ENCODE measurements at places on chromosomes 3 and 15. TPM values are rescaled to one million over a fixed set of nuclear protein-coding genes. Genes with fewer than 3 reads are reported as not detected.
A peak's percentile ranks its signal among the peaks of the same experiment; 100 is the strongest.

The LIPH gene
- total RNA-seq, result 5.3 TPM

The HES1 gene
- 180 TPM for total RNA-seq

The EXOSC7 gene
- total RNA-seq, result 49.7 TPM

The LYZL4 gene
- total RNA-seq, result not detected

The ZNF385D gene
- total RNA-seq, result 2.2 TPM

The TERC gene
- total RNA-seq, result 2.3 TPM

The GABRB3 gene
- 25.7 TPM for total RNA-seq

- DNase-seq, result no peak
Measured at GRCh38 chr3:151322511-151322910, 5.9 kb upstream of the GPR87 start.

- no peak for DNase-seq
Measured at GRCh38 chr3:138479438-138479863, 45.0 kb downstream of the ESYT3 start.

GRCh38 chr3:8641472-8641871 lies 3.1 kb downstream of the SSUH2 start:
- no peak for DNase-seq

DNA sequence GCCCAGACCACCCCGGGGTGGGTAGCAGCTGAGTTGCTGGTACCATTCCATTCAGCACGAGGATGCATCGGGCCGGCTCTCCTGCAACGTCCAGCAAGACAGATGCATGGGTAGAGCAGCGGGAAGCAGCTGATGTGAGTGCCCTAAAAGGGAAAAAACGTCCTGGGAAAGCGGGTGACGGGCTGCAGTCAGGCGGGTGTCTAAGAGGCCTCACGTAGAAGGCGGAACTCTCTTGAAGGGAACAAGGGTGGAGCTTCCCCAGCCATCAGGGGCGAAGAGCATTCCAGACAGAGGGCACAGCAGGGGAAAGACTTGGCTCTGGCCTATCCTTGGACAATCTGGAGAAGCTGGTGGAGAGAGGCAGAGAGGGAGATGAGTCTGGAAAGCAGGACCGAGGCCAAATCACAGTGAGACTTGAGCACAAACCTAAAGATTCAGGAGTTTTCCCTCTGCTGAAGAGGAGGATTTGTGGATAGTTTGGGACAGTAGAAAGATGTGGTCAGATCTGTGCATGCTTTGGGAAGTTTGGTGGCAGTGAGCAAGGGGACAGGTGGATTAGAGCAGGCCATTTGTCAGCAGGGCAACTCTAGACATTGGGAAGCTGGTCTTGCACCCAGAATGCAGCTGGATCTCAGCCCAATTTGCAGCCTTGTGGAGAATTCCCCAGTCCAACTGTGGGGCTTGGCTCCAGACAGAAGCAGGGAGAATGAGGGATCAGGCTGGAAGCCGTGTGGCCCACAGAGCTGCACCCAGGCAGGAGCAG lies 70.7 kb downstream of the SEMA5B start:
- DNase-seq, result no peak

DNA sequence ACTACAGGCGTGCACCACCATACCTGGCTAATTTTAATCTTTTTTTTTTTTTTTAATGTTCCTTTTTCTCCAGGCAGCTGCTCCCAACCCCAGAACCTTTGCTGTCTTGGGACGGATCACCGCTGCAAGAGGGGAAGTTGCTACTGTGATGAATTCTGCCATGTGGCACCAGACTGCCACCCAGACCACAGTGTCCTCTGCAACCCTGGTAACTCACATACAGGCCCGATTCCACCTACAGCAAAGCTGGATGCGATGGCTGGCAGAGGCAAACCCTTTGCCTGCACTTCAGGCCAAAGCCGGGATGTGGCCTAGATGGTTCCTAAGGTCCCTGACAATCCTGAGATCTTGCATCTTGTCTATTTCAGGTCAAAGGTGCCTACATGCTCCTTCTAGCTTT lies 12.7 kb upstream of the MUC20 start:
- no peak for DNase-seq

DNA sequence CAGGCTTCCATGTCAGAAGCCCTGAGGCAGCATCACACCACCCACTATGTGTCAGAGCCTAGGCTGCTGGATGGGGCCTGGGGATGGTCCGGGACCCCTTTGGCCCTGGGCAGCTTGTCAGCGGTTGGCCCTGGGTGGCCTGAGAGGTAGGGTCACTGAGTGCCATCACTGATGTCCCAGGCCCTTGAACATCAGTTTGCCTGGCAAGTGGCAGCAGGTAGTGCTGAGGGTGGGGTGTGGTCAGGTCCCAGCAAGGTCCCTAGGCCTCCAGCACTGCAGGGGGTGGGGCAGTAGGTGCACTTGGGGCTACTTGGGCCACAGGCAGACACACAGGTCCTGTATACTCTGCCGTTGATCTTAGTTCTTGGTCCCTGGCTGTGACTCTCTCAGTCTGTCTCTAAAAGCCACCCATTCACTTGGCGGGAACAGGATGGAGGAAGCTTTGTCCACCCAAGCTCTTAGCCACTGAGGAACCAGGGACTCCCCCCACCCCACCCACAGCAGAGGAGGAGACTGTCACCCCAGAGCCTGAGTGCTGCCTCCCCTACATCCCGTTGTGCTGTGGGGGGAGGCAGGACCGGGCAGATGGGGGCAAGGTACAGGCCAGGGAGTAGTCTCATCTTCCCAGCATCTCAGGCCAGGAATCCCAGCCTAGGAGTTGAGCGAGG lies 5.8 kb downstream of the GNAI2 start:
- DNase-seq, result no peak

DNA sequence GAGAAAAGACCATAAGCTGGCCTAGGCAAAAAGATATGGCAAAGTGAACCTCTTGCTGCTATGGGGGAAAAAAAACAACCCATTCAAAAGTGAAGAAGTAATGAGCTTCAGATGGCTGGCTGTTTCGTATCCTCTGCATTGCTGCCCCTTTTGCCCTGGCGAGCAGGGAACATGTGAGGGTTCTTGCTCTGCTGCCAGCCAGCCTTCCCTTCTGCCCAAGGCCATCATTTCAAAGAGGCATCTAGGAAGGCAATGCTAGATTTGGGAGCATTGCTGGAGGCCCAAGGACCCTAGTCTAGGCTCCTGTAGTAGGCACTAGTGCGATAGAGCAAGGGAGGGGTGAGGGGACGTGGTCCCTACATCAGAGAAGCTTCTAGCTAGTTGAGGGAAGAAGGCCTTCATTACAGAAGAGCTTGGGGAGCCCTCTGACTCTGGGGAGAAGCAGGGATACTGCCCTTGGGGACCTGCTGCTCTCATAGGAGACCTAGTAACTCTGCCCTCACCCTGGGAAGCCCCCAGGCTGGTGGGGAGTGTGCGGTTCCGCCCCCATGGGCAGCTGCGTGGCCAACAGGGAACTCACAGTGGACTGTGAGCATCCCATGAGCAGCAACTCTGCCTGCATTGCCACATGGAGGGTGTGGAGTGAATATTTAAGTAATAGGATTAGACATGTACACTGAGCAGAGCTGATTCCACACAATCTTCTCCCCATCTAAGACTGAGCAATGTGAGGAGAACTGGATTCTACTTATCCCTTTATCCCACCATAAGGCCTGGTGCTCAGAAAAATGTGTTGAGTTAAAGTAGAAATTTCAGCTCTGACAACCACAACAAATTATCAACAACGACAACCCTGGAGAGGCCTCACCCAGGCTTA lies 21.3 kb downstream of the ITGA11 start:
- peak; percentile 48 for DNase-seq

- DNase-seq, result no peak
Measured at GRCh38 chr3:148625991-148626390, 71.7 kb upstream of the AGTR1 start.

DNA sequence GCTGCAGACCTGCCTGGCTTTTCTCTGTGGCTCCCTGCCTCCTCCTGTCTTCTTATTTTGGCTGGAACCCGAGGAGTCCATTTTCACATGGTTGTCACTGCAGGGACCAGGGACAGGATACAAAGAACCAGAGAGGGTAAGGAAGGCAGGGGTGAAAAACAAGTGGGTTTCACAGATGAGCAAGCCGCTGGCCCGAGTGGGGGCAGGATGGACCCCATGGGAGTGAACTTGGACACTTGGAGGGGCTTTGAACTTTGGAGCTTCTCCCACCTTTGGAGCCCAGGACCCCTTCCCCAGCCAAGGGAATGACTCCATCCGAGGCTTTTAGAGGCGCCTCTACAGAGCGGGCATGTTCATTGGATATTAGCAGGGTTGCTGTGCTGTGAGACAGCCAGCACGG lies 26.9 kb upstream of the ADCY5 start:
- no peak for DNase-seq

GRCh38 chr15:35626571-35627318 lies 80.8 kb upstream of the DPH6 start:
- no peak for DNase-seq

DNA sequence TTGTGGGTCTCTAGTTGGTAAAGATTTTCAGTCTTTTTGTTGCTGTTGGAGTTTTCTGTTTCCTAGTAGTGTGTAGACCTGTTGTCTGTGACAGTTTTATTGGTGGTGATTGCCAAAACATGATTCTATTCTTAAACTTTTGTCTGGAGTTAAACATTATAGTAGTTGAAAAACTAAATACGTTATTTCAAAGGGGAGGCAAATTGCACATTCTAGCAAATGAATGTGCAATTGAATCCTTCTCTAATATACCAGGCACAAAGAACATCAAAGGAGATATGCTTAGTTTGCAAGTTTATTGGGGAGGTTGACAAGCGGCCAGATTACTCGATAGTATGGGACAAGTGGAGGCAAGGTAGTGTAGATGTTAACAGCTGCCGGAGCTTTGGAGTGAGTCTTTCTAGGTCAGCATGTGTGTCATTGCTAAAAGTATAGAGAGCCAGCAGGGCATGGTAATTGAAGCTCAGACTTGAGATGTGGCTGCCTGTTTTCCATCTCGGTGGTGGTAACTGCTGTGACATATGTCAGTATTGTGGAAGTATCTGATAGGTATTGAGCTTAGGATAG lies 20.6 kb downstream of the CHD2 start:
- DNase-seq, result no peak

GRCh38 chr3:42736531-42736930 lies 33.9 kb upstream of the HHATL start:
- DNase-seq, result no peak

- DNase-seq, result no peak
Measured at GRCh38 chr3:145698250-145698649, 462.7 kb downstream of the PLOD2 start.

GRCh38 chr15:66821307-66821706 lies 119.3 kb downstream of the SMAD6 start:
- no peak for DNase-seq

GRCh38 chr15:74519311-74519710 lies 21.7 kb upstream of the ARID3B start:
- DNase-seq, result no peak

DNA sequence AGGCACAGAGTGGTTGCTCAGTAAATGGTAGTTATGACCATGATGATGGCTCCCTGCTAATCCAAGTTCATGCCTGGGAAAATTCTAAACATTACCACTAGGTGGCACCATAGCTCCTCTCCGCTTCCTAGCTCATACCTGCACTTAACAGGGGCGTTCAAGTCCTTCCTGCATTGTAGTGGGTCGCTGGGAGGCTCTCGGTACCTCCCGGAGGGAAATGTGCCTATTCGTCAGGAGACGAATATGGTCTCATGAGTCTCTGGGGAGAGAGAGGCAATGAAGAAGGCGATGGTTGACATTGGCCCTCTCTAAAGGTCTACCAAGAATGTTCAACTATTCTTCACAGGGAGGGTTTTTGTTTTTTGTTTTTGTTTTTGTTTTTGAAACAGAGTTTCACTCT lies 10.9 kb downstream of the MESP1 start:
- DNase-seq, result no peak

GRCh38 chr3:179970746-179971145 lies 66.0 kb downstream of the PEX5L start:
- DNase-seq, result no peak

Measured in type B pancreatic cell (in vitro differentiated cells).